ENCODE measurements at places on chromosomes 12 and 14.

DNA sequence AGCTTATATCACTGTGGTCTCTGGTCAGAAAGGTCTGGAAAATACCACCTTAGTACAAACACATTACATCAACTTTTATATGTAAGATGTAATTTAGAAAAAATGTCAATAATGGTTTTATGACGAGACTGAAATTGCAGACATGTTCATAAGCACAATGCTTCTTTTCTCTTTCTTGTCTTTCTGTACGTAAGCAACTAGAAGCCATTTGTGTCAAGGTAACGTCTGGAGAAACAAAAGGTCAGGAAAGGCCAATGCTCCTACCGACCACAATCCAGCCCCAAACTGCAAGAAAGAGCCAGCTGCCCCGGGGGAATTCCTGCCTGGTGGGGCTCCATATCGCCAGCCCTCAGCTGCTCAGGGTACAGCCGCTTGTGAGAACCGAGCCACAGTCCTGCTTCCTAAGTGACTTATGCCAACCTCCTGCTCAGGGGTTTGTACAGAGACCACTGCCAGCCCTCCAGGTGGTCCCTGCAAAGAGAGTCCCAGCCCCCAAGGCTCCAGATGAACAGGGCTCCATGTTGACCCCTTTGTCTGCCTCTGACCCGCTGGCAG, 6.3 kb downstream of the ZNF839 start:
- no peak for DNase-seq

DNA sequence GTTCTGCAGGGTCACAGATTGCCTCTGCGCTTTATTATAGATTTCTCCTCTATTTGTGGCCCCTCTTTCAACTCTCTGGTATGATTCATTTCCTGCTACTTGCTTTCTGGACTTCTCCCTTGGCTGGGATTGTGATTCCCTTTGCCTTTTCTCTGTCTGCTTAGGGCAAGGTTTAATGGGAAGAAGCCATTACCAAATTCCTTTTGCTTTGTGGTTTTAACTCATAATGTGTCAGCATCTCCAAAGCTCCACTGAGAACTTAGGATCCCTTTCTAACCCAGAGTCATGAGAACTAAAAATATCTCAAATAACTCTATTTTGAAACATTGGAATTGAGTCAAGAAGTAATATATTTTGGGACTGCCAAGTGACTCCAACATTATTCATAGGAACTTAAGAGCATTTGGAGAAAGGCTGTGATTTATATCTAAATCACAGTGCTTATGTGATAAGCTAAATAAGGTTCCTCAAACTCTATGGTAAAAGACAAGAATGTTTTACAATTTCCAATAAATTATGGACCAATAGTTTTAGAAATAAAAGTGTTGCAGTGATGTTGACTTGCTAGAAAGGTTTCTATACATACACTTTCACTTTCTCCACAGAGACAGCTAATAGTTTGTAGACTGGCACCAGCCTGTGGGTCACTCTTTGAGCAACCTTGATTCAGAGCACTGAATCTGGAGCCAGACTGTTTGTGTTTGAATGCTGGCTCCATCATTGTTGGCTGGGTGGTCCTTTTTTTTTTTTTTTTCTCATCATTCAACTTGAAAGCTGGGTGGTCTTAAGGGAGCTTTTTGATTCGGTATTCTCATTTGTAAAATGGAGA, 93.9 kb downstream of the DACT1 start:
- DNase-seq = no peak

- DNase-seq = peak; percentile 62
These were observed 24.0 kb upstream of the IRF2BPL start for GRCh38 chr14:77052281-77053044.

- DNase-seq = no peak
These were observed 82.0 kb upstream of the HMGA2 start for GRCh38 chr12:65742018-65743010.

DNA sequence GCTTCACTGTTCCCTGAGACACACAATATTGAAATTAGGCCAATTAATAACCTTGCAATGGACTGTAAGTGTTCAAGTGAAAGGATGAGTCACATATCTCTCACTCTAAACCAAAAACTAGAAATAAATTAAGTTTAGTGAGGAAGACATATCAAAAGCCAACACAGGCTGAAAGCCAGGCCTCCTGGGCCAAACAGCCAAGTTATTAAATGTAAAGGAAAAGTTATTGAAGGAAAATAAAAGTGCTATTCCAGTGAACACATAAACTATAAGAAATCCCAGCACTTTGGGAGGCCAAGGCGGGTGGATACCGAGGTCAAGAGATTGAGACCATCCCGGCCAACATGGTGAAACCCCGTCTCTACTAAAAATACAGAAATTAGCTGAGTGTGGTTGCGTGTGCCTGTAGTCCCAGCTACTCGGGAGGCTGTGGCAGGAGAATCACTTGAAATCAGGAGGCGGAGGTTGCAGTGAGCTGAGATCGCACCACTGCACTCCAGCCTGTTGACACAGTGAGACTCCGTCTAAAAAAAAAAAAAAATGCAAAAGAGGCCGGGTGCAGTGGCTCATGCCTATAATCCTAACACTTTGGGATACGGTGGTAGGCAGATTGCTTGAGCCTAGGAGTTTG, 10.4 kb upstream of the HEATR5A start:
- no peak for DNase-seq

- DNase-seq = no peak
These were observed 168.2 kb downstream of the SUDS3 start for GRCh38 chr12:118544569-118544968.

DNA sequence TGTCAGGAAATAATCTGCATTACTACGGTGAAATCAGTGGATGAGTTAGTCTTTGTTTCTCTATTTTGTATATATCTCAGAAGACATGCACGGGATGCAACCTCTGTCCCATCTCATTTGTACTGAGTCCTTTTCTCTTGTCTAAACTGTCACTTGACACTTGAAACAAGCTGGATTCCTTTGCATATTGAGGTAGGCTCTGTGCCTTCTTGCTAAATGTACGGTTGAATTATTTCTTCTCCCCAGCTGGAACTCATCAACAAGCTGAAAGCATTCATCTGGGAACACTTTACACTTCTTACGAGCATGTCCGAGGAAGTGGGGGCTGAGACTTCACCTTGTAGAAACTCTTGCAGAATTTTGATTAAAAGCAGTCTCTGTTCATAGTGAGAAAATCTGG, 119.5 kb downstream of the VEZT start:
- no peak for DNase-seq

DNA sequence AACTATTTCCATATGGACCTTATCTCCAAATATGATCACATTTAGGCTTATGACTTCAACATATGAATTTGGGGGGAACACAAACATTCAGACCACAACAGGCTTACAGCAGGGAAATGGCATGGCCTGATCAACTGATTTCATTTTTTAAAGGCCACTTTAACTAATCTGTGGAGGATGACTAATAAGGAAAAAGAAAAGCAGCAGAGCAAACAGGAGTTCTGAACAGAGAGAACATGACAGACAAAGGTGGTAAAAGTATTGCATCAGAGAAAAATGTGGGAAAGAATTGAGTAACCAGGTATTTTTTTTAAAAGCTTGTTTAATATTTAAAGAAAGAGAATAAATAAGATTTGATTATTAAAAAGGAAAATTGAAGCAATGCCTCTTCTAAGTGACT, 366.1 kb upstream of the TMPO start:
- no peak for DNase-seq

- DNase-seq = peak; percentile 57
These were observed 11.0 kb downstream of the KRT7 start for GRCh38 chr12:52243856-52244614.

GRCh38 chr12:70101064-70101463, 142.2 kb upstream of the CNOT2 start:
- DNase-seq = no peak

GRCh38 chr14:65263177-65263788, 149.2 kb upstream of the FUT8 start:
- DNase-seq = no peak

- no peak for DNase-seq
These were observed 102.2 kb downstream of the SNAPC1 start for GRCh38 chr14:61864329-61864898.

DNA sequence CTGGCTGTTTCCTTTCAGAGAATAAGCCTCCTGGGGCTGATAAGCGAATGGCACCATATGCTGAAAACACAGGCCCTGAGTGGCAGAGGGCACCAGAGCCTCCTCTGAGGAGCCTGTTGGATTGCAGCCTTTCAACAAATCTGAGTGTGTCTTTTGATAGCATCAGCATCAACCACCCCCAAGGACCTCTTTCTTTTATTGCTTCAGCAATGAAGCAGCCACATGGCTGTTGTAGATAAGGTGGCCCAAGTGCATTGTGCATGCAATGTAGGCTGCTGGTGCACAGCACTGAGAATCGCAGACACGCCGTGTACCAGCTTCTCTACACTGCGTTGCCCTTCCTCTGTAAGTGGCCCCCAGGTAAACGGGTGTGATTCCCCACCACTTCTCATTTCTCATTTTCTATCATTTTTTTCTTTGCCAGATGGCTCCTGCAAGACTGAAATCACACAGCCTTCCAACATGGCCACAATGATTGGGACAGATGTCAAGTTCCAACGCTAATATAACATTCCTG, 191.7 kb downstream of the DAD1 start:
- no peak for DNase-seq
